ENCODE measurements at places on chromosomes 3 and 15.

DNA sequence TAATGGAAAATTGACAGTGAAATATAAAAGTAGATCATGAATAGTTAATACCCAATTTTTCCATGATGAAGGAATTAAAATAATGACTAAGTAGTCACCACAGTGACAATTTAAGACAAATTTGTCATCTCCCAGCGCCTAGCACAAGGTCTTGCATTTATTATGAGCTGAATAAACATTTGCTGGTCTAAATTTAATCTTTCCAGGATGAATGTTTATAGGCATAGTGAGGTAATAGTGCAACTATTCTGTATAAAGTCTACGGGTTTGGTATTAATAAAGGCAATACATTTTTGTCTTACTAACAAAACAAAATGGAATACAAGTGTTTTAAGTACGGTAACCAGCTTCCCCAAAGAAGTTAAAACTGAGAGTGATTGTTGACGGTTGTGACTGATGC lies 209.3 kb downstream of the CD47 start:
- no peak for DNase-seq

DNA sequence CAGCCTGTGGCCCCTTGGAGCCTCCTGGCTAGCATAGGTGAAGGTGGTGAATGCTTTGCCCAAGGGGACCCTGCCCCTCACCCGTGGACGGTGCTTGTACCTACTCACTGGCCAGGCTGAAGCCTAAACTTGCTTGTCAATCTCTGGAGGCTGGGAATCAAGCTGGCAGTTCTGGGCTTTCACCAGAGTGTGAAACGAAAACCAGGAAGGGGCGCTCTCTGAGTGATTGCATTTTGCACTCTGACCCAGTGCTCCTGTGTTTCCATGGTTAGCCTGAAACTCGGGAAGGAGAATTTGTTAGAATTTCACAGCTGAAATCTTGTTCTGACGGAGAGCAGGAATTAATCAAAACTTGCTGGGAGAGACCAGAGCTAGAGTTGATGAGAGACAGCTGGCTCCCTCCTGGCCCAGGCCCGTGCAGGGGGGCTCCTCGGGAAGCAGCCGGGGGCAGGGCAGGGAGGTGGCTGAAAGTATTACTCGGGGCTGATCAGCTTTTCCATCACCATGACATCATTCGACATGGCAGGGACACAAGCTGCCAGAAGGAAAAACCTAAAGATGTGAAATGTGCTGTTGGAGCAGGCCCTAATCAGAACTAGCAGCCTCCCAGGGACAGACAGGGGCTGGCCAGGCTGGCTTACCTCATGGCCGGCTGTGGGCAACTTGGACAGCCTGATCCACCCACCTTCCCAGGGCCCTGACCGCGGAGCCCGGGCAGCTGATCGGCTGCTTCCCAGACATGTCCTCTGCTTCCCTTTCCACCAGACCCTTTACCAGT lies 323.6 kb upstream of the CTDSPL start:
- DNase-seq, result no peak

DNA sequence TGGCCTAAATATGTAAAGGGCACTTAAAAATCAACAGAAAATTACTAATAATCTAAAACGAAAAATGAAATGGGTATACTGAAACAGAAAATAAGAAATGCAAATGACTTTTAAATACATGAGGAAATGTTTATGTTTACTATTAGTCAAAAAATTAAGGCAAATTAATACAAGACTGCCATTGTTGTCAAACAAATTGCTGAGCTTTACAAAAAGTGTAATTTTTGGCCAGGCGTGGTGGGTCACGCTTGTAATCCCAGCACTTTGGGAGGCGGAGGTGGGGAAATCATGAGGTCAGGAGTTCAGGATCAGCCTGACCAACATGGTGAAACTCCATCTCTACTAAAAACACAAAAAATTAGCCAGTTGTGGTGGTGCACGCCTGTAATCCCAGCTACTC lies 343.9 kb upstream of the SGO1 start:
- no peak for DNase-seq

GRCh38 chr15:28079313-28079969 lies 19.7 kb downstream of the OCA2 start:
- DNase-seq, result no peak

DNA sequence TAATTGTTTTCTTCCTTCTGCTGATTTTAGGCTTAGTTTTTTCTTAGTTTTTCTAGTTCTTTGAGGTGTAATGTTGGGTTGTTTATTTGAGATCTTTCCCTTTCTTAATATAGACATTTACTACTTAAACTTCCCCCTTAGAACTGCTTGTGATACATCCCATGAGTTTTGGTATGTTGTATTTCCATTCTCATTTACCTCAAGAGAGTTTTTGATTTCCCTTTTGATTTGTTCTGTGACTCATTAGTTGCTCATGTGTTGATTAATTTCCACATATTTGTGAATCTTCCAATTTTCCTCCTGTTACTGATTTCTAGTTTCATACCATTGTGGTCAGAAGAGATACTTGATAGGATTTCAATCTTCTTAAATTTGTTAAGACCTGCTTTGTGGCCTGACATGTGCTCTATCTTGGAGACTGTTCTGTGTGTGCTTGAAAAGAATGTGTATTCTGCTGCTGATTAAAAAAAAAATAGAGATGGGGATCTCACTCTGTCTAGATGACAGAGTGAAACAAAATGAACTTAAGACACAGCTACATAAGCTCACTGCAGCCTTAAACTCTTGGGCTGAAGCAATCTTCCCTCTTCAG lies 22.3 kb downstream of the GRM2 start:
- DNase-seq, result no peak

DNA sequence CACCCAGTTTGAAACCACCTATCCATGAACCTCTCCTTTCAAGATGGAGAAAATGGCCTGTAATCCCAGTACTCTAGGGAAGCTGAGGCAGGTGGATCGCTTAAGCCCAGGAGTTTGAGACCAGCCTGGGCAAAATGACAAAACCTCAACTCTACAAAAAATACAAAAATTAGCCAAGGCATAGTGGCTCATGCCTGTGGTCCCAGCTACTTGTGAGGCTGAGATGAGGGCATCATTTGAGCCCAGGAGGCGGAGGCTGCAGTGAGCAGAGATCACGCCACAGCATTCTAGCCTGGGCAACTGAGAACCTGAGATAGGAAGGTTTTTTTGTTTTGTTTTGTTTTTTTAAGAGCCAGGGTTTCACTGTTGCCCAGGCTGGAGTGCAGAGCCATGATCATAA lies 5.4 kb downstream of the TKT start:
- peak; percentile 17 for DNase-seq

DNA sequence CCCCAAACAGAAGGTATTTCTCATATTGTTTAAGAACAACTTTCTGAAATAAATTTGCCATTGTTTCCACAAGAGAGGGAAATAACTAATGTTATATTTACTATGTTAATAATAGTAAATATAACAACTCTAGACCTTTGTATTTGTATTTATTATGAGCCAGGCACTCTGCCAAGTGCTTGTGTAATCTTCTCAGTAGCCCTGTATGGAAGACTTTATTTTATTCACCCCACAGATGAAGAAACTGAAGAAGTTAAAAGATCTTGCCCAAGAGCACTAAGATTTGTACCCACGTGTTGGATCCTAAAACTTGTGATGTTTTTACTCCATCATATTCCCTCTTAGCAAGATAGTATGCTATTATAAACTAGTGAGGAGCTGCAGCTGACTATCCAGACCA lies 12.0 kb upstream of the GNB4 start:
- DNase-seq, result no peak

DNA sequence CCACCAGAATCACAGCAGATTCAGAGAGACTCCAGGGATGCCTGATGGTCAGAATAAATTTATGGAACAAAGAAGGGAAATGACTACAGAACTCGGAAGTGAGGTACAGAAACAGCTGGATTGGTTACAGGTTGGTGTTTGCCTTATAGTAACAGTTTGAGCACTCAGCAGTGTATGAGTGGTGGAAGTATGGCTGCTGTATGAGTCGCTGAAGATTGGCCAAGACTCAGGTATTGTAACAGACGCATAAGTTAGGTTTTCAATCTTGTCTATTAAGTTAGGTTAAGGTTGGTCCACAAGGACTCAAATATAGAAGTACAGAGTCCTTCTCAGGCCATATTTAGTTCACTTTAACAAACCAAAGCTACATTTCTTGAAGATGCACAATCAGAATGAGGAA lies 33.1 kb downstream of the ATP13A5 start:
- DNase-seq, result no peak

DNA sequence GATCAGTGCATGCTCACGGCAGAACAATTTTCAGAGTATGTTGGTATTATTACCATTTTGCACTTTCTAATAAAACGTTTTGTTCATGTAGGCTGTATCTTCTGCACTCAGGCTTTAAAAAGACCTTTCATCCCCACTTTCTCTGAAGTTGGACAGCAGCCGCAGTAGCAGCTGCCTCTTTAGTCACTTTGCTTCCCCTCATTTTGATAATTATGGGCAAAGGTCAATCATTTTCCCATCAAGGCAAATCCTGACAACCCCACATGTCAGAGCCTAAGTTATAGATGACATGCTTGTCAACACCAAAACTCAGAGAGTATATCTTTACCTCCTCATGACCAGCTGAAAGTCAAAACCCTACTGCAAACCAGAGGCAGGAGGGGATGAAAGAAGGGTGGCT lies 99.7 kb downstream of the ROBO2 start:
- no peak for DNase-seq

- peak; percentile 20 for DNase-seq
These were observed 56.3 kb upstream of the ZNF148 start for GRCh38 chr3:125431391-125431790.

- DNase-seq, result peak; percentile 82
These were observed 8.3 kb upstream of the THSD4 start for GRCh38 chr15:71106802-71107500.

Measured in M059J (cell line).